ENCODE measurements at places on chromosomes 7 and 10.
A peak's percentile ranks its signal among the peaks of the same experiment; 100 is the strongest.

- no peak for DNase-seq
These were observed 60.5 kb upstream of the CPXM2 start for GRCh38 chr10:123952099-123952498.

GRCh38 chr7:101998906-101999240 lies 181.4 kb downstream of the CUX1 start:
- peak; percentile 81 for DNase-seq

- DNase-seq = no peak
These were observed 128.5 kb downstream of the PTEN start for GRCh38 chr10:87991946-87992345.

GRCh38 chr7:132930881-132931280 lies 151.0 kb downstream of the CHCHD3 start:
- no peak for DNase-seq

- no peak for DNase-seq
These were observed 1.9 kb downstream of the ZCCHC24 start for GRCh38 chr10:79443338-79444198.

GRCh38 chr10:132209130-132209529 lies 22.4 kb downstream of the DPYSL4 start:
- DNase-seq = no peak

DNA sequence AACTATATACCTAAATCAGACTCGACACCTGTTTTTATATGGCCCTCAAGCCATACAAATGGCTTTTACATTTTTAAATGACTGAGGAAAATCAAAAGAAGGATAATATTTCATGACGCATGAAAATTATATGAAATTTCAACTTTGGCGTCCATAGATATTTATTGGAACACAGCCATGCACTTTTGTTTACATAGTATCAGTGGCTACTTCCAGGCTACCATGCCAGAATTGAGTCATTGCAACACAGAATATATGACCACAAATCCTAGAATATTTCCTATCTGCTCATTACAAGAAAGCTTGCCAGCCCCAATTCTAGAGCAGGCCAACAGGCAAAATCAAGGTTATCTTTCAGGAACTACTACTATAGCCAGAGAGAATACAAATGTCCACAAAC lies 29.3 kb downstream of the AFAP1L2 start:
- no peak for DNase-seq

DNA sequence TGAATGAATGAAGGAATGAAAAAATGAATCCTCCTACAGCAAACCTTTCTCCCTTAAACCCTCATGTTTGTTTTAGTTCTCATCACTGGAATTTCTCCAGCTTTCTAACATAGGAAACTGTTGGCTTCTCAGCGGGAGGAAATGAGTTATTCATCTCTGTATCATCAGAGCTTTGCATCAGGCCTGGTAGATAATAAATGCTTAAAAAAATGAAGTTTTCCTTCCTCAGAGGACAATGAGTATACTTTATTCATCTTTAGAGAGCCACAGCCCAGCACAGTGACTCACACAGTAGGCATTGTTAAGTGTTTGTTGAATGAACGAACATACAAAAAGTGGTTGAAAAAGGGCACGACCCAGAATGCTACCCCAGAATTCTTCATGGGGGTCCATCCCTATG lies 62.6 kb downstream of the COL13A1 start:
- no peak for DNase-seq

DNA sequence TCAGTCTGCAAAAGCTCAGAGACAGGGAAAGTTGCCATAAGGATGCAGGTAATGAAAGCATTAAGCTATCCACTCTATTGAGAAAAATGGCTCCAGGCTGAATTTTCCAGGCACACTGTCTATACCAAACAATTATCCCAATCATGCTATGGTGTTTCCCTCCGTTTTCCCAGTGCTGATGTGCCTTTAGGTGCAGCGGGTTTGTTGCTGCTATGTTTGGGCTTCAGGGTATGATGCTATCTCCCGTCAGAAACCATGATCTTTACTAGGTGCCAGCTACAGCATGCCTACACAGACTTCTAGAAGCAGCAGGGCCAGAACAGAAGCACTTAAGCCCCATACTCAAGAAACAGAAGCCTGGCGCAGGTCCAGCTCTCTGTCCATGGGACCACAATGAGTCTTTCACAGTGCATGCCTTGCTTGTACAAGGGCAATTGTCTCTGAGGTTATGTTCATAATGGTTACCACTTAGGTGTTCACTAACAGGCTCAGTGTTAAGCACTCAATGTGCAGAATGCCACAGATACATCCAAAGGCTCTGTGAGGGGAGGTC lies 19.4 kb downstream of the STEAP1B start:
- no peak for DNase-seq

DNA sequence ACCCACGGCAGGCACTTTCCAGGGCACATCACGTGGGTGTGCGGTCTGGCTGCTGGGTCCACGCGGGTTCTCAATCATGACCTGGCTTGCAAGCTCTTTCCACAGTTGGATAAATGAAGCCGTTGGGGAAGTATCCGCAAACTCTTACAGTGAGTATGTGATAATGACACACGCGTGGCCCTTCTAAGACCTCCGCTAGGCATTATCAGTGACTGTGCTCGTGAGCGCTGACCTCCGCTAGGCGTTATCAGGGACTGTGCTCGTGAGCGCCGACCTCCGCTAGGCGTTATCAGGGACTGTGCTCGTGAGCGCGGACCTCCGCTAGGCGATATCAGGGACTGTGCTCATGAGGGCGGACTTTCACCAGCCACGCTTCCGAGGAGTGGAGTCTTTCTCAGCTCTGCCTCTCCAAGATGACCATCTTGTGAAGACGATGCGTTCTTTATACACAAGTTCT lies 107.0 kb downstream of the WDR37 start:
- DNase-seq = no peak

DNA sequence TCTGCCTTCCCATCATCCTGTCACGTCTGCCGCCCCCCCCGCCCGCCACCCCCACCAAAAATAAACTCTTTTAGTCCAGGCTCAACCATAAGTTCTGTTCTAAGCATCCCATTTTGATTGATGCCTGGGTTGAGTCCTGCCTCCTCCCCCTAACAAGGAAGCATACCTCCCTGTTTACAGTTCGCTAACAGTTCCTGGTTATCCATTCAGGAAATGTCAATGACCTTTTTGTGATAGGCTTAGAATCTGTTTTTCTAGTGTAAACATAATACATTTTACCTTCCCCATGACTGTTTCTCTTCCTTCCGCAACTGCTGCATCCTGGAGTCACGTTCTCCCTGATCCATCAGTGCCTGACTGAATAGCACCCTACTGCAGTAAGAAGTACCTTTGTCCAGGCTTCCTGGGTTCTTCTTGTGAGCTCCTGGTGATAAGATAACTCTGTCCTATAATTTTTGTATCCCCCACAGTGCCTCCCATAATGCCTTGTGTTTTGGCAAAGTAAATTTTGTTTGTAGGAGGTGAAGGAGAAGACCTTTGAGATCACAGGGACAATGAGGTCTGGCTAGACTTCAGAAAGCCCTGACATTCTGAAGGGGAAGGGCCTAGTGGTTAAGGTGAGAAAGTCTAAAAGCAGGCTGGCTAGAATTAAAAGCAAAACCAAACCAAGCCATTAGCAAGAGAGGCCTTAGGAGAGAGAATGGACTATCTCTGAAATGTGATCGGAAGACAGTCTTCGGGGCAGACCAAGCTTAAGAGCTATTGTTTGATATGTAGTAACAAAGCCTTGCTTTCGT lies 7.3 kb downstream of the AGFG2 start:
- DNase-seq = no peak

GRCh38 chr7:141593134-141593533 lies 41.9 kb downstream of the AGK start:
- no peak for DNase-seq

DNA sequence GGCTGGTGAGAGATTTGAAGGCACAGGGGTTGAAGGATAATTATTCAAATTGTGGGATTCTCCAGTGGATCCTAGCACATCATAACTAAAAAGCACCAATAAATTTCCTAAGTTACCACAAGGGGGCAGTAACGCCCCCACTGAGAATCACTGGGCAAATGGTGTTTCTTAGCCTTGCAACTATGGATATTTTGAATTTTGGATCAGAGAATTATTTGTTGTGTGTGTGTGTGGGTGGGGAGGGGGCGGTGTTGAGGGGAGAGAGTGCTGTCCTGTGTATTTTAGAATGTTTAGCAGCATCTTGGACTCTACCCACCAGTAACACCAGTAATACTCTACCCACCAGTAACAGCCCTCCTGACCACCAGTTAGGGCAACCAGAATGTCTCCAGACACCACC lies 63.3 kb upstream of the PRKG1 start:
- no peak for DNase-seq

GRCh38 chr7:12137283-12137682 lies 73.8 kb upstream of the TMEM106B start:
- no peak for DNase-seq

- no peak for DNase-seq
These were observed at the start of gene KCP for GRCh38 chr7:128910569-128910945. KCP (minus strand) TSS chr7:128910709; CDS start chr7:128910676, 33 bp downstream.

GRCh38 chr10:12906051-12906541 lies 95.4 kb downstream of the CCDC3 start:
- no peak for DNase-seq

DNA sequence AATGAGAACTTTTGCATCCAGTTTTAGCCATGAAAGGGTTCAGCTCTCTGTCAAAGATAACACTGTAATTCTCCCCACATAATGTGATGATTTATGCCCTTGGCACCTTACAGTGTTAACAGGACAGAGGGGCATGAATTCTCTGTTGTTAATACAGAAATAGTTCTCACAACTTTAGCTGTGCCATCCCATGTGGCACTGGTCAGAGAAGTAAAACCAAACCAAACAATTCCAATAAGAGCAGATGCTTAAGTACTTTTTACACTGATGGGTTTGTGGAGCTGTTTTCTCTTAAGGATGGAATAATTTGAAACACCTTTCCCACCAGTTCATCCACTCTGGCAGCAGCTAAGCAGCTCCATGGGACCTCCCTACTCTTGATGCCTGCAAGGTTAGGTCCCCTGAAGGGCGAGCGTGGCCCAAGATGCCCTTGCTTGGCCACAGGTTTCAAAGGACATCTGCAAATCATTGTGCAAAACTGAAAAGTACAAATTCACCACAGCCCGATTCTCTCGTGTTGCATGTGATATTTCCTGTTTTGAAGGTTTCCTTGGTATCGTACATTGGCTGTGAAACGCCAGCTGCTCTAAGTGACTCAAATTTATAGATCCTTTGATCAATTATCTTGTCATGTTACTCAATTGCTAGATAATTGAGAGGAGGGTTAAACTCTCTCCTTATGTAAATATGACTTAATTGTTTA lies 82.5 kb upstream of the CREB5 start:
- no peak for DNase-seq

GRCh38 chr10:122113161-122113944 lies 124.4 kb downstream of the TACC2 start:
- no peak for DNase-seq

DNA sequence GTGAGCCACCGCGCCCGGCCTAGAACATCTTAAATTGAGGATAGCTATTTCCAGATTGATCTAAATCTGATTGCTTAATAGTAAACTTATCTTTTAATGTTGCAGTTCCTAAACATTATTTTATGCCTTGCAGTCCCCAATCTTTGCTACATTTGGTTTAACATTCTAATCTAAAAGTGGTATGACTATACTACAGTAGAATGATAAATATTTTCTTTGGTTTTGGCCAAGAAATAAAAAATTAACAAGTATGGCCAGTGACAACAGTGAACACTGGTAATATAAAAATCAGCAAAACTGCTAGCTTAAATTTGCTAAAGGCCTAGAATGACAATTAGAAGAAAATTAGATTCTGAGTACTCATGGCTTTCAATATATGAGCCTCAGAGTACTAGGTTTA lies 73.5 kb downstream of the CDK6 start:
- DNase-seq = no peak

DNA sequence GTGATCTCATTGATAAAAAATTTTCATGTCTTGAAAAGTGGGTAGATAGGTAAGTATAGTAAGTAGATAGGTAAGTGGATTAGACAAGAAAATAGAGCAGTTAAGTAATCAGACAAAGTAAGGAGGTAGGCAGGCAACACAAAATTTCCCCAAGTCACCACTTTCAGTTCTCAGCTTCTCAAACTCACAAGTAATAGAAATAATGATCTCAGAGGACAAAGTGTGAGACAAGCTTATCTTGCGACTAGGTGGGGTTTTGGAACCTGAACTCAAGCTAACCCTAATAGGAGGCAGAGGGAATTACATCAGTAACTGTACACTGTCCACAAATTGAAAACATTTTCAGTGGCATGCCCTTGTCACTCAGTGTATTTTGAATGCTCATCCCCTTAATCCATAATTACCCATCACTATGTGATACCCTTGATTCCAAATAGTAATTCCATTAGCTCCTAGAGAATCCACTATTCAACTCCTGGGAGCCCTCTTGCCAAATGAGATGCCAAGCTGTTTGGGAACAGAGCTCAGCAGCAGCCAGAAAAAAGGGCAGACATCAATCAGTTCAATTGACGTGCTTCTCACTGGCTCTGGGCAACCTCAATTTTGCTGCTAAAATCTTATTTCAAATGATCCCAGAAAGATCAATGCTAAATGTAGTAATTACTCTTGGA lies 703.2 kb downstream of the XPNPEP1 start:
- DNase-seq = no peak

DNA sequence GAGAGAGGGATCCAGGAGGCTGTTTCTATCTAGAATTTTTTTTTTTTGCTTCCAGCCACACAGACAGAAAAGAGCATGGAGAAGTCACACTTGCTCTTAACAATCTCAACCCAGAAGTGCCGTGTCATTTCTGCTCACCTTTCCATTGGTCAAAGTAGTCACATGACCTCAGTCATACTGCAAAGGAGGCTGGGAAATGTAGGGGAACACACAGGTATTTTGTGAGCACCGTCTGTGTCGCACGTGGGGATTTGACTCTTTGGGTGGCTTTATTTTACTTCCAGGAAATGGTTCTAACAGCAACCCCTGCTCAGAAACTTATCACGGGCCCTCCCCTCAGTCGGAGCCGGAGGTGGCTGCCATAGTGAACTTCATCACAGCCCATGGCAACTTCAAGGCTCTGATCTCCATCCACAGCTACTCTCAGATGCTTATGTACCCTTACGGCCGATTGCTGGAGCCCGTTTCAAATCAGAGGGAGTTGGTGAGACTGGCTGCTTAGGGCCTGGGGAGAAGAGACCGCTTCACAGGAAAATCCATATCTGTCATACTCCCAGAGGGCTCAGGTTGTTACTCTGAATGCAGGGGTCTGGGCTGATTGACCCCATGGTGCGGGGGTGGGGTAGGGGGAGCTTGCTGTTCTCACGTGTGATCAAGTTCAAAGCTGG lies 13.1 kb upstream of the CPA1 start:
- DNase-seq = no peak

DNA sequence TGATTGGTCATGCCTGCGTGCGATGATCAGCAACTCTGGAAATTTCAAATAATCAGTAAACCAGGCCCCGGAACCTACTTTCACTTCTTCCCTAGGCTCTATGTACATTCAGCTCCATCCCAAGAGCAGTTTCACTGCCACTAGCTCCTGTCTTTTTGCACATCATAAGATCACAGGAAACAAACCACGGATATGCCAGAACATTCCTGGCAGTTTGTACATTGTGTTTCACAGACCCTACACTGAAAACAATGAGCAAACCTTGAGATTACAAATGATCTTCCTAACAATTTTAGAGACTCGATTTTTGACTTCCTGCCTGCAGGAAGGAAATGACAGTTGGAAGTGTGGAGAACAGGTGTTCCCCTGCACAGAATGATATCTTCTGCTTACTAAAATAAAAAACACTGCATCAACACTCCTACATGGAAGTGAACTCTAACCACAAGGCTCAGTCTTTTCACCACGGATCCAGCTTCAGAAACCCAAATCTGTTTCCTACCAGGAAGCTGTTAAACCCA lies 7.6 kb upstream of the TMEM236 start:
- DNase-seq = no peak
